PC-3 (cell line): ENCODE measurements at places on chromosomes 7 and 10. TPM values are rescaled to one million over a fixed set of nuclear protein-coding genes. Genes with fewer than 3 reads are reported as not detected.

DNA sequence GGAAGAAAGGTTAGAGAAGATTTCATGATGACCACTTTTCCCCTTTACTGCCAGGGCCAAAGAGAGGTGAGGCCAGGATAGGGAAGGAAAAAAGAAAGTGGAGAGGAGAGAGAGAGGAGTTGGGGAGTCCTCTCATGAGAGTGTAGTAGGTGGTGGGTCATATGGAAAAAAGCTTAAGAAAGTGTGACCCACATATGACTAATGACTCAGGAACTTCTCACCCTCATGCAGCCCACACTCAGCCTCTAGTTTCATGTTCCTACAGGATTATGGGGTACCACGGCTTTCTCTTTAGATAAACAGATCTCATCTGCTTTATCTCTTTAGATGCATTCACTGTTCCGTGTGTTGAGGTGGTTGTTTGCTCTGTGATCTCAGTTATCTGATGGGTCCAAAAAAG lies 462.5 kb upstream of the IGFBP3 start:
- DNase-seq, result peak; percentile 29

DNA sequence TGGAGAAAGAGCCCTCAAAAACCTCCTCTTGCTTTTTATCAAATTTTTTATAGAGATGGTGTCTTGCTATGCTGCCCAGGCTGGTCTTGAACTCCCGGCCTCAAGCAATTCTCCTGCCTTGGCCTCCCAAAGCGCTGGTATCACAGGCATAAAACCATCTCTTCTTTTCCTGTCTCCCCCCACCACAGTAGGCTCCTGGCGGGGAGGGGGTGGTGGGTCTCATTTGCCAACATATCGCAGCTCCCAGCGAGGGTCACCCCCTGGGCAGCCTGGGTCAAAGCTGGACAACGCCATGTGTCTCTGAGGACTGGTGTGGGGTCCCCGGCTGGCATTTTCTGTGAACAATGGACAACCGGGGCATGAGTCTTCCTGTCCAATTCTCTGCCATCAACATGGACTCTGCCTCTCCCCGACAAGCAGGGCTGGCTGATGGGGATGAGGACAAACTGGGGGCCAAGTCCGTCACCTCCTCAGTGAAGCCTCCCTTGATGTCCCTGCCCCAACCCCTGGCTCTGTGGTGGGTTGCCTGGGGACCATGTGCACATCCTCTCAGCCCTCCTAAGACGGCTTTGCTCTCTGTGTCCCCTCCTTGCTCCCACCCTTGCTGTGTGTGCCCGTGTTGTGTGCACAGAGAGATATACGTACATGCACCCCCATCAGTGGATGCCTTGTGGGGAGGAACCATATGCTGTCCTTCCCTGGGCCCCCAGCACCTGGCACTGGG lies 86.4 kb upstream of the GNA12 start:
- DNase-seq, result no peak

FGL2 gene
- not detected in 2 replicates for total RNA-seq

STEAP1 gene
- total RNA-seq, result 15.7 and 21.2 TPM in 2 replicates

ZNF804B gene
- not detected in 2 replicates for total RNA-seq
